Left cardiac atrium (tissue), 4 donors: ENCODE measurements at places on chromosomes 13 and 19.
A peak's percentile ranks its signal among the peaks of the same experiment; 100 is the strongest.

DNA sequence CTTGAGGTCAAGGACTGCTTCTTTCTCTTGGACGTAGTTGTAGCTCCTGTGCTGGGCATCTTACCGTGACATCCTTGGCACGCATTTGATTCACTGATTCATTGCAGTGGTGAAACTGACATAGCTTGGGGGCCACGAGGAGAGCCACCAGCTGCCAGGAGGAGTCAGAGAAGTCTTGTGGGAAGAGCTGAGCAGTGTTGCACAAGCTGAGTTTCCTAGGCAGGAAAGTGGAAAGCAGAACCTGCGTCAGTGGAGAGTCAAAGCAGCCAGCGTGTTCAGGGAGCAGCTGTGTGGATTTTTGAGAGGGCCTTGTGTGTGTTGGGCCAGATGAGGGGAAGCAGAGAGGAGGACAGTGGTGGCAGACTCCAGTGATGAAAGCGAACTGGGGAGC lies 5.3 kb upstream of the GPR183 start:
- peak; percentile 62 for DNase-seq

- peak; percentile 69 for DNase-seq
These were observed 41.9 kb downstream of the ADPRHL1 start for GRCh38 chr13:113411216-113412023.

GRCh38 chr13:40075281-40075680 lies 419.8 kb downstream of the COG6 start:
- DNase-seq: no peak

DNA sequence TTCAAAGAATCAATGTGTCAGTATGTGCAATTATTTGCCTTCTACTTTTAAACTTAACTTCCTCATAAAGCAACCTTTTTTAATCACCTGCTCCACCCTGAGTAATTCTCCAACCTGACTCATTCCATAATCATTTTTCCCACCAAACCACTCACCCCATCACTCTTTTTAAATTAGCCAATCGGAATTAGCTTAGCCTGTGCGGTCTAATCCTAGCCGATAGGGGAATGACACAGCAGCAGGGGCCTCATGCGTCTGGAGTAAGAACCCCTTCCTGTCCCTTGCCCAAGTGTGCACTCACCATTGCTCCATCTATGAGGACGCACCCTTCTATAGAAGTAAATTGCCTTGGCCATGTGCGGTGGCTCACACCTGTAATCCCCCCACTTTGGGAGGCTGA lies 27.4 kb upstream of the ZNF83 start:
- DNase-seq: no peak

- DNase-seq: no peak
These were observed 25.8 kb downstream of the ABCC4 start for GRCh38 chr13:95275322-95276036.

DNA sequence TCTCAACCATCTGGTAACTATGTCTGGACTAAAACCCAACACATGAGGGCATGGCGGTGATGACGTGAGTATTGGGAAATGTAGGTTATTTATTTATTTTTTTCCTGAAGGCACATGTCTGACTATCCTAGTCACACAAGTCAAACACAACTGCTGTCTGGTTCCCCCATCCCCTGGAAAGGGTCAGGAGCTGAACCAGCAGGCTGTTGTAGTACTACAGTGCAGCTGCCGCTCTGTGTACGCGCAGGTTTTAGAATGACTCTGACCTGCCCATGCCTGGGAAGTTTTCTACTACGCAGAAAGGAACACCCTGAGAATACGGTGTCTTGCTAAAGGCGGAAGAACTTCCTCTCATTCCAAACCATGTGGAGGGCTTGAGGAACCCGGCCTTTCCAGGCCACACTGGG lies 1.2 kb downstream of the SLC7A1 start:
- peak; percentile 45 for DNase-seq

DNA sequence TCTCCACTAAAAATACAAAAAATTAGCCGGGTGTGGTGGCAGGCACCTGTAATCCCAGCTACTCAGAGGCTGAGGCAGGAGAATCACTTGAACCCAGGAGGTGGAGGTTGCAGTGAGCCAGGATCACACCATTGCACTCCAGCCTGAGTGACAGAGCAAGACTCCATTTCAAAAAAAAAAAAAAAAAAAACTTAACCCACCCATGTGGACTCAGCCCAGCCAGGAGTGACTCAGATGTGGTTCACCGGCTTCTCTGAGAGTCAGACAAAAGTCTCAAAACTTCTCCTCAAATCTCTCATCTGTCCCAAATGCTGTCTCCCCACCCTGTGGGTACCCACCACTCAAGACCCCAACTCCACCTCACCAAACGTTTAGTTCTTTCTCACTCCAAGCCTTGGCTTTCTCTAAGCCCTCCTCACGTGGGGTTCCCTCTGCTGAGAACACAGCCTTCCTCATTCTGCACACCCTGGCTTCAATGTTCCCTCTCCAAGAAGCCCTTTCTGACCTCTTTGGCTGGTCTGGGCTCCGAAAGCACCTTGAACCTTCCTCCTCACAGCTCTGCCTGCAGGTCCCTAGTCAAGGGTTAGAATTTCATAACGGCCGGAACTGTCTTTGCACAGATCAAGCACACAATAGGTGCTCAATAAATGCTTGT lies 11.1 kb upstream of the RAB3A start:
- no peak for DNase-seq

- no peak for DNase-seq
These were observed 37.6 kb downstream of the ARHGEF18 start for GRCh38 chr19:7386308-7386707.

- DNase-seq: no peak
These were observed 2.2 kb downstream of the FCER2 start for GRCh38 chr19:7699417-7700401.

- DNase-seq: no peak
These were observed 16.1 kb downstream of the CEACAM6 start for GRCh38 chr19:41771410-41771809.

- DNase-seq: no peak
These were observed 1511.0 kb upstream of the SLC10A2 start for GRCh38 chr13:104577071-104577815.

- DNase-seq: no peak
These were observed 132.9 kb downstream of the PAN3 start for GRCh38 chr13:28271056-28271840.

- no peak for DNase-seq
These were observed 25.0 kb downstream of the AP2S1 start for GRCh38 chr19:46825731-46826055.

DNA sequence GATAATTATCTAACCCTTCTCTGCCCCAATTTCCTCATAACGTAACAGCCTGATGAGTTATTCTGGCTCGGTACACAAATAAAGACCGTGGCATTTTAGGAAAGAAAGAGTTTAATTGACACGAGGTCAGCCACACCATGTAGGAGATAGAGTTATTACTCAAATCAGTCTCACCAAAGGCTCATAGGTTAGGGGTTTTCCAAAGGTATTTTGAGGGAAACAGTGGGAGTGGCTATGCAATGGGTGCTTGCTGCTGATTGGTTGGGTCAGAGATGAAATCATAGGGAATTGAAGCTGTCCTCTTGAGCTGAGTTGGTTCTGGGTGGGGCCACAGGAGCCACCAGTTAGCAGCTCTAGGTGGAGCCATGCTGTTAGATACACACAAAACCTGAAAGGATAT lies 137.5 kb downstream of the FREM2 start:
- DNase-seq: no peak

DNA sequence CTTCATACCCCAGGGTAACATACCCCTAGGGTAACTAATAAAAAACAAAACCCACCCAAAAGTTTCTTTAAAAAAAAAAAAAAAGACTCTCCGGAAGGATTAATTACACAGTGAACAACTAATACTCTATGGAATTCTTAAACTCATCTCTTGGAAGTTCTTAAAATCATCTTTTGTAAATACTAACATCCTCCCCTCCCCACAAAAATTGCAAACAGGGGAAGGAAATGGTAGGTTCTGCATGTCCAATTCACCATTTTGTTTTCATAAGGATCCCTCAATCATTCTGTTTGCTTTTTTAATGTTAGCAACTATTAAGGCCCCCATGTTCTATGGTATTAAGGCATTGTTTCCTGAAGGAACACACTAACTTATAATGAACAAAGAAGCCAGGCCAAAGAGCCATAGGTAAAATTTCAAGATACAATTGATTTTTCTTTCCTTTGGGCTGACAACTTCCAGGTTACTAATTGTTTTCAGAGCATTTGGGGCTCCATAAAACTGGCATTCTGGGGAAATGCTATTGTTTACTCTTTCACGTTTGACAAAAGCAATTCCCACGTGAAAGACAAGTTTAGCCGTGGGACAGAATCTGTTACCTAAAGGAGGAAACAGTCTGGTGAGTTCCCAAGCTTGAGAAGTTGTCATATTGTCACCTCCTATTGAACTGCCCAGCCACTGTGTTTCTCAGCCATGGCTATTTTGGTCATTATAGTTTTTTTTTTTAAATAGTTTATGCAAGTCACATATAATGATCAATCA lies 107.0 kb downstream of the FLT1 start:
- no peak for DNase-seq

DNA sequence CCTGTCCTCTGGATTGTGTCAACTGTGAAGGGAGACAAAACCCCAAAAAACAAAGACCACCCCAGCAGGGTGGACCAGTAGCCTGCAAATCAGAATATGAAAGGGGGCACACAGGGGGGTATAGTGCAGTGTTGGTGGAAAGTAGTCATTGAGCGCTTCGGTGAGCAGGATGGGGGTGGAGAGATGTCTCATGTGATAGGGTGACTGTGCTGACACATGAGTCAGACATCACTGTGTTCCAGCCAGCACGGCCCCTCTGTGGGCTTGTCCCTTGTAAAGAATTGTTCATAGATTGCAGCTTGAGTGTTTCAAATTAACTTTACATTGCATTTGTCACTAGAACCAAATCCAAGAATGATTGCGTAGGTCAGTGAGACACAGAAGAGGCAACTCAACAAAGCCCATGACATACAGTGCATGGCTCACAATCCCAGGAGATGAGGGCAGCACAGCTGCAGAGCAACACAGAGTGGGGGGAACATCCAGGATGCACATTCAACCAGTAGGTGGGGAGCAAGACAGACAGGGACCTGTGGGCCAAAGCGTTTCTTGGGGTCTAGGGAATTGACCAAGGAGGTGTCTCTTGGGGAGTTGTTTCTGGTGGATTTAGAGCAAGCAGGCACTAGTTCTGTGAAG lies 7.5 kb downstream of the ZNF440 start:
- DNase-seq: no peak
